Common myeloid progenitor, CD34-positive (primary cell): ENCODE measurements at places on chromosomes 4 and X.

DNA sequence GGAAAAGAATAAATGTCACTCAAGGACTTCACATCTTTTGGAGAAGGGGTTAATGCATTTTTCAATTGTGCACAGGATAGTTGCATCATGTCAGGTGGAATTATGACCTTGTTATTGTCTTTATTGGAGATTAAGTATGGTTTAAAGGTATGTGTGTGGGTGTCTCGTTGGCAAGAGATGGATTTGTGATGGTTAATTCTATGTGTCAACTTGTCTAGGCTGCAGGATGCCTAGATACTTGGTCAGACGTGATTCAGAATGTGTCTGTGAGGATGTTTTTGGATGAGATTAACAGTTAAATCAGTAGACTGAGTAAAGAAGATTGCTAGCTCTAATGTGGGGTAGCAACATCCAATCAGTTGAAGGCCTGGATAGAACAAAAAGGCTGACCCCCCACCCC lies 42.2 kb upstream of the HSD17B10 start:
- DNase-seq: no peak

- no peak for DNase-seq
These were observed 1910.0 kb upstream of the TENM3 start for GRCh38 chr4:180333162-180333561.

- no peak for DNase-seq
These were observed 5.6 kb upstream of the CENPC start for GRCh38 chr4:67550857-67551256.

DNA sequence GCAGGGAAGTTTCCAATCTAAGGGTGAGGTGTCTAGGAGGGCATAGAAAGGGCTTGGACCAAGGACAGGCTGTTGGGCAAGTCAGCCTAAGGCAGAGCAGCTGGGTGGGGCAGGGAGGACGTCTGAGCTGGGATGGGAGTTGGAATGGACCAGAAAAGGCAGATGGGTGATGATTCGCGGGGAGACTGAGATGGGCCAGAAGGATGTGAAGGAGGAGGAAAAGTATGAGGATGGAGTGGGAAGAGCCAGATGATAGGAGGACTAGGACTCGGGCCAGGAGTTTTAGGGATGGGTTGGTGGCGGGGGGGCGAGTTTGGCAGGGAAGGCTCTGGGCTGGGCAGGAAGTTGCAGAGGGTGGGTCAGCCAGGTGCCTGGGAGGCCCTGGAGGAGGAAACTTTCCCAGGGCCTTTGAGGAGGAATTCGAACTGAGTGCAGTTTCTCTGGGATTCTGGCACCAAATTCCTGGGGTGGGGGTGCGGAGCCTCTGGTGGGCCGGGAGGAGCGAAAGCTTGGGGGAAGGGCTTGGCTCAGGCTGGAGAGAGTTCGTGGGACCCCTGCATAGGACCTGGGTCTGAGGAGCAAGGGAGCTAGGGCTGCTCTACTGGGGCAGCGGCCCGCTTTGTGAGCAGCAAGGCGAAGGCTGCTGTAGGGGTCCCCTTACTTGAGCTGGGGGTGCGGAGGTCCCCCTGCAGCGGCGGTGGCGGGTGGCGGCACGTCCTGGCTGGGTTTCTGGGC lies 8.7 kb upstream of the TIMP1 start:
- no peak for DNase-seq

DNA sequence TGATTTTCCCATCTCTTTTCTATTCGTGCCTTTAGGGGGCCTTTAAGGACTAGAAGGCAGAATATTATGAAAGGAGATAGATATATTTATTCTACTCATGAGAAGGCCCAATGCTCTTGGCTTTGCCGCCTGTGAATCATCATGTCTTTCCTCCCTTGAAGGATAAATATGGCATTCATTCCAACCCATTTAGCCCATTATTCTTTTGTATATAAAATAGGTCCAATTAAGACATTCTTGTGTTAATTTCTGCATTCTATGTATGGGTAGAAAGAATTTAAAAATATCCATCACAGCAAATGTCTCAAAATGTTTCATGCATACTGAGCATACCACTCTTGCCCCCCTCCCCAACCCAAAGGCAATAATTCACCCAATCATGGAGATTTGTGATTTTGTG lies 115.1 kb downstream of the AFF2 start:
- no peak for DNase-seq

- DNase-seq: no peak
These were observed 257.7 kb downstream of the OPHN1 start for GRCh38 chrX:68175562-68175961.

GRCh38 chr4:71713611-71714203 lies 70.2 kb downstream of the GC start:
- DNase-seq: peak; percentile 67

- no peak for DNase-seq
These were observed 916.7 kb upstream of the POU3F4 start for GRCh38 chrX:82591421-82591820.

GRCh38 chr4:110635163-110635865 lies 12.4 kb upstream of the PITX2 start:
- DNase-seq: peak; percentile 26

DNA sequence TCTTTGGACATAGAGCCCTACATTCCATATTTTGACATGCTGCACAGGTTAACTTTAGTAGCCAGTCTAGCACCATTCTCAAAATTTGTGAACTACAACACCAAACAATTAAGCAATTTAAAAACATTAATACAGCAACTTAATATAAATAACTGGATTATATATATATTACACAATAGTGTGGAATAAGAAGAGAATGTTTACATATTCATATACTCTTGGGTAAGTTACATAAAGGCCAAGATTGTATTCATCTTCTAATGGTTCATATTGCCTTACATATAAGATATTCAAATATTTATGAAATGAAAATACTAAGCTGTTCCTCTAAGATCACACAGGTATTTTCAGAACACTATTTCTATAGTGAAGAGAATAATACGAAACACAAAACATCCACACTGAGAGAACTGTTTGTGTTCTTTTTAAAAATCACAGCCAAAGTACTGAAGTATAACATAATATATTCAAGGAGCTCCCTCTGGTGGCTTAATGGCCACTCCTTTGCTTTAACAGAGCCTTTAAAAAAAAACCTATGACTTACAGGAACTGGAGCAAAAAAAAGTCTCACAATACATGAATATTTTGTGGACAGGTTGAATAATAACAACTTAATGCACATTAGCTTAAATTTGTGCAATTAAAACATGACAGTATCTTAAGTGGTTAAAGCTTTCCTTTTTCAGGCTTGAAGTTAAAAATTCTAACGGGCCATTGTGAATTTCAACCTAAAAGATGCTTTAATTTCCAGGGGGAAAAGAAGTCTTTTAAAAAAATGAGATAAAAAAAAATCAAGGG lies 46.2 kb downstream of the NEK1 start:
- peak; percentile 80 for DNase-seq

DNA sequence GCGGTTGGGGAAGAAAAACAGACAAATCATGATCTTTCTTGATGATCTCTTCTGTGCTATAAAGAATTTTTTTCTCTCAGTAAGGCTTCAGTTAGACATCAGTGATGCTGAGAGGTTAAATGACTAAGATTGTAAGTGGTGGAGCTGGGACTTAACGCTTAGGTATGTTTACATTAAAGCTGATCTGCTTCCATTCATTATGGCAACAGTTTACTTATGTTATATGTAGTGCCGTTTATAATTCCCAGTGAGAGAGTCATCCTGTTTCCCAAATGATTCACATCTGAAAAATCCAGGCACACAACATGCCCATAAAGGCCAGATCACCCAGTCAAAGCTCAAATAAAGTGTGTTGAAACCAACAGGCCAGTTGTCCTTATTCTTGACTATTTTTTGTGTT lies 50.1 kb downstream of the CENPVL3 start:
- no peak for DNase-seq

DNA sequence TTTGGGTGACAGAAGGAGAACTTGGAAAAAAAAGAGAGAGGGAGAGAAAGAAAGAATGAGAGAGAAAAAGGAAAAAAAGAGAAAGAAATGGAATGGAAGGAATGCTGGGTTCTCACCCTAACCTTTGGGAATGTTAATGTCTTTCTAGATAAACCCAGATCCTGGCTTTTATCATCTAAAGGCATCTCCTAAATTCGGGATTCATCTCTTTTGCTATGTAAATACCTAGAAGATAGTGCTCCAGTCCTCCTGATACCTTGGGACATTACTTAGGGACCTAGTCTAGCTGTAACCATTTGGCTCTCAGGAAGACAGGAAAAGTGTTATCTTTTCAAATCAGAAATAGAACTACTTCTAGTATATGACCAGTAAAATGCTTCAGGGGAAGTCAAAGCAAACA lies 15.8 kb upstream of the SPCS3 start:
- no peak for DNase-seq

DNA sequence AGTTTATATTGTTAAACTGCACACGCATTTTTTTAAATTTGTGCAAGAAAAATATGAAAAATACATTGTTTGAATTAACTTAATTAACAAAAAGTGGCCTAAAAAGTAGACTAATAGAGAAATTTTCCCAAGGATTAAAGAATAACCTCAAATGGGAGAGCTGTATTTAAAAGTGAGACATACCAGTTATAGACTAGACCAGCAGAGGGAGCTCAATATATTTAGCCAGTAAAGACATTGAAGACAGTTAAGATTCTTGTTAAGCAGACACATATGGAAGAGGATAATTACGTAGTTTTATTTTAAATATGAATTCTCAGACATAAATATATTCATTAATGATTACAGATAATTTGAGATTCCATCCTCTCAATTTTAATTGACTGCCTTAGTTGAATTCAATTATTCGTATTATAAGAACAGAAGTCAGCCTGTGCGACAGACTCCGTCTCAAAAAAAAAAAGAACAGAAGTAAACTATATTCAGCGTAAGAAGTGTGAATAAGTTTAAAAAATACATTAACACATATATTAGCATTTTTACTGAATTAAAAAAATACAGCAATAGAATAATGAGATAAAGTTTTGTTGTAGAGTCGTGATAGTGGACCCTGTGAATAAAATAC lies 64.8 kb downstream of the GLRA3 start:
- DNase-seq: peak; percentile 67

DNA sequence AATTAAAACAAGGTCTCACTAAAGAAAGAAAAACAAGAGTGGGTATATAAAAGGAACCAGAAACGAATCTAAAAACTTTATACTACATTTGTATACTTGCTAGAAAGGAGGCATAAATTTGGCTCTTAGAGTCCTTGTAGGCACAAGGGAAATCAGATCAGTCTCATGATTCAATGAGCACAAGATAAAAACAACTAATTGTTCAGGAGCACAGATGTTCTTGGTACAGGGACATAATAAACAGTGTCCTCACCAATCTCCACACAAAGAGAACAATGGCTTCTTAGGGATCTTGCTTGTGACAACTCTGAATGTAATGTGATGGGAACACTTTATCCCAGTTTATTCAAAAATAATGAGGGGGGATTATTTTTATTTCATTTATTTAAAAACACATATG lies 28.3 kb downstream of the TMEM144 start:
- DNase-seq: no peak

GRCh38 chr4:61714387-61714911 lies 514.3 kb downstream of the ADGRL3 start:
- DNase-seq: no peak

- no peak for DNase-seq
These were observed 158.8 kb downstream of the RBMX2 start for GRCh38 chrX:130560544-130560943.

- no peak for DNase-seq
These were observed 81.8 kb upstream of the EFNB1 start for GRCh38 chrX:68746988-68747387.

DNA sequence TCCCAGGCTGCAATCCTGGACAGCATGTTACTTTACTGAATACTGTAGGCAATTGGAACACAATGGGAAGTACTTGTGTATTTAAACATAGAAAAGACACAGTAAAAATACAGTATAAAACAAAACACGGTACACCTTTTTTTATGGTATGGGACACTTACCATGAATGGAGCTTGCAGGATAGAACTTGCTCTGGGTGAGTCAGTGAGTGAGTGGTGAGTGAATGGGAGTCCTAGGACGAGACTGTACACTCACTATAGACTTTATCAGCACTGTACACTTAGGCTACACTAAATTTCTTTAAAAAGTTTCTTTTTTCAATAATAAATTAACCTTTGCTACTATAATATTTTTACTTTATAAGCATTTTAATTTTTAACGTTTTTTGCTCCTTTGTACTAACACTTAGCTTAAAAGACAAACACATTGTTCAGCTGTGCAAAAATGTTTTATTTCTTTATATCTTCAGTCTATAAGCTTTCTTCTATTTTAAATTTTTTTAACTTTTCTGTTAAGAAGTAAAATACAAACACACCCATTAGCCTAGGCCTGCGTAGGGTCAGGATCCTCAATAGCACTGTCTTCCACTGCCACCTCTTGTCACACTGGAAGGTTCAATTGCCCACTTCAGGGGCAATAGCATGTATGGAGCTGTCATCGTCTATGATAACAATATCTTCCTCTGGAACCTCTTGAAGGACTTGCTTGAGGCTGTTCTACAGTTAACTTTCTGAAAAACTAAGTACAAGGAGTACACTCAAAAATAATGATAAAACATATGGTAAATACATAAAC lies 293.5 kb upstream of the FSTL5 start:
- no peak for DNase-seq

- peak; percentile 24 for DNase-seq
These were observed 32.1 kb upstream of the MAGEA8 start for GRCh38 chrX:149848855-149849254.

- DNase-seq: no peak
These were observed 62.8 kb upstream of the GRIA3 start for GRCh38 chrX:123121241-123121640.

DNA sequence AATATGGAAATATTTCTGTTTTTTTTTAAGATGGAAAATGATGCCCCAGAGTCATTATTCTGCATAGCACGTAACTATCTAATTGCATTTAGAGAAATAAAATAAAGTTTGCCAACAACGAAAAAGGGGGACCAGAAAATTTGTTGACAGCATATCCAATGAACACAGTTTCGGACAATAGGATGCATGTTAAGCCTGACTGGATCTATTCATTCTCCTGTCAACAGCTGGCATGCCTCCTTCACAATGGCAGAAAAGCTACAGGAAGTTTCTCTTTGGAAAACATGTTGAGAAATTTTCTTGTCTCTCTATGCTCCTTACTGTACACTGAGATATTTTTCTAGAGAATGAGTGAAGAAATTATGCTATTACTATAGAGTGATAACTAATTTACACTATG lies 262.5 kb downstream of the GRID2 start:
- no peak for DNase-seq

GRCh38 chr4:76381986-76382385 lies 39.0 kb downstream of the CCDC158 start:
- no peak for DNase-seq

DNA sequence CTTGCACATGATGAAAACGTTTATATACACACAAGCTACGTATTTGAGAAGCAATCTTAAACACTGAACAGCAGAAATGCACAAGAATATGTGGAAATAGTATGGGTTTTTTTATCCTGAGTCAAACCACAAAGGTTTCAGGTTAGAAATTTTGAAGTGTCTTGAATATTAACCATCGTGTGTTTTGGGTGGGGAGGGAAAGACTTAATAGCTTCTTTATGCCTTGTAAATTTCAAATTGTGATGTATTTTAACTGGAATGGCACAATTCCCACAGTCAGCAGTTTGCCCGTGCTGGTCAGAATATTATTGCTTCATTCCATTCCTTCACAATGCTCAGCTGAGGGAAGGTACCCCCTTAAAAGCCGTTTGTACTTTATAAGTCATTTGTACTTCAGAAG lies 67.4 kb upstream of the WDR1 start:
- no peak for DNase-seq

- DNase-seq: no peak
These were observed 64.6 kb downstream of the CRLF2 start for GRCh38 chrX:1147611-1148515.
